ENCODE measurements at places on chromosomes 1 and 21.

GRCh38 chr1:89025928-89026327, 3.3 kb upstream of the GBP3 start:
- DNase-seq = no peak

DNA sequence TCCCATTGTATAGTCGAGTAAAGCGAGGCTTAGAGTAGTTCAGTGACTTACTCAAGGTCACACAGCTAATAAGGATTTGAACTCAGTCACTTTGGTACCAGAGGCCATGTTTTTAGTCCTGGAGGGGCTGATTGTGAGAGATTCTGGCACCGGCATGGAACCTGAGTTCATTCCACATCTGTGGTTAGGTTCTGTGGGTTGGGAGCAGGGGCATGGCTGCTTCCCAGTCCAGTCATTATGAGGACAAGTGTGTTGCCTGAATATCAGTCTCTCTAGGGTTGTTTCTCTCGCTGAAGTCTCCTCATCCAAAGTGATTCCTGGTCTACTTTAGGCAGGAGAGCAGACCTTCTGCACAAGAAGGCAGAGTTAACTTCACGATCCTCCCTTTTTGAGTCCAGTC, 90.6 kb downstream of the C1orf94 start:
- DNase-seq = no peak

DNA sequence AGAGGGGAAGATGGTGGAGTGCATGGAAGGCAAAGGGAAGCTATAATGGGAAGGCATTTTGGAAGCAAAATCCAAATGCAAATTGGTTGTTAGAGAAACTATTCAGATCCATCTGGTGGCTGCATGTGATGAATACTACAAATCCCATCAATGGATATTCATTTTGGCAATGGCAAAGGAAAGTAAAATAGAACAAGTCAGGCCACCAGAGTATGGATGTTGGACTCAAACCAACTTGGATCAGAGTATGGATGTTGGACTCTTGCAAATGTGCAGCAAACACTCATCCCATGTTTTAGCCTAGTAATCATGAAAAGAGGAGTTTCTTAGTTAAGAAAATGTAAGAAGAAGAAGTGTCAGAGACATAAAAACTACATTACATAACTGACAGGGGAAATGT, 289.6 kb upstream of the DAB1 start:
- no peak for DNase-seq

DNA sequence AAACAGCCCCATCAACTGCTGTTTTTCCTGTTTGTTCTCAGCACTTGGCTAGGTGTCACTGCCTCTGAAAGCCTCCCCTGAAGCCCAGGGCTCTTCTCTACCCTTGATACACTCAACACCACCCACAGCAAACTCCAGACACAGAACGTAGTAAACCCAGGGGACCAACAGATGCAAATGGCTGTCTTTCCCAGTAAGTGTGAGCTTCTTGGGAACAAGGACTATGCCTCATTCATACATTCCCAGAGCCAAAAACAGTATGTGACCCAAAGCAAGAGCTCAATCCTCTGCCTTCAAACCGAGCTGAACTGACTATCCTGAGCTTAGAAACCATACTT, 4.4 kb downstream of the LBR start:
- DNase-seq = no peak

DNA sequence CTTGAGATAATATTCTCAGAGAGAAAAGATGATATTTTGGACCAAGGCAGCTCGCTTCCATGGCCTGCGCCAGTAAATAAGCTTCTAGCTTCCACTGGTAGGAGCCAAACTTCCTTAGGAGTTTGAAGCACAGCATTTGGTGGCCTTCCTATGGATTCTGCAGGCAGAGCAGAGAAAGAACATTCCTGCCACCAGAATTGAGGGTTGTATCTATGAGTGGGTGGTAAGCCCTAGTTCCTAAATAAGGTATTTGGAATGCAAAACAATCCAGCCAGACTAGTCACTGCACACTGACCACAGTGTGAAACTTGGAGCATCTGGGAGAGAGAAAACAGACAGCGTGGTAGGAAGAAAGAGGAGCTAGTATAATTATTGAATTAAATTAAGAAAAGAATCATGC, 54.1 kb upstream of the BCAR3 start:
- no peak for DNase-seq

DNA sequence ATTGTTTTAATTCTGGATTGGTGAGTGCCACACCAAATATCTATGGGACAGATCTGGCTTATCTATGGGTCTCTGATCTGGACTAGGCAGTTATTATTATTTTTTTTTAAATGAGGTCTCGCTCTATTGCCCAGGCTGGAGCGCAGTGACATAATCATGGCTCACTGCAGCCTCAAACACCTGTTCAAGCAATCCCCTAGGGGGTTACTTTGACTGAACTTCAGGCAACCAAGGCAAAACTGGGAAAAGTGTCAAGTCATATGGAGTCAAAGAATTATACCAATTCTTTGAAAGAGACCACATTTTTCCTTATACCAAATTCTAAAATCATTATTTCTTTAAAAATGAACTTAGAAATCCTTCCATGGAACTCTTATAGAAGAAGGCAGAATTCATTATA, 129.1 kb upstream of the HOOK1 start:
- no peak for DNase-seq
